ENCODE measurements at places on chromosomes 1 and 21. TPM values are rescaled to one million over a fixed set of nuclear protein-coding genes. Genes with fewer than 3 reads are reported as not detected.
A peak's percentile ranks its signal among the peaks of the same experiment; 100 is the strongest.

The NBL1 gene
- polyA plus RNA-seq = 38.6 TPM

The LRRC71 gene
- polyA plus RNA-seq = 1.1 TPM

- no peak for DNase-seq
Observed at GRCh38 chr1:174794861-174795260, 204.9 kb upstream of the CACYBP start.

GRCh38 chr1:205972081-205972480, 28.8 kb upstream of the SLC26A9 start:
- DNase-seq = no peak

DNA sequence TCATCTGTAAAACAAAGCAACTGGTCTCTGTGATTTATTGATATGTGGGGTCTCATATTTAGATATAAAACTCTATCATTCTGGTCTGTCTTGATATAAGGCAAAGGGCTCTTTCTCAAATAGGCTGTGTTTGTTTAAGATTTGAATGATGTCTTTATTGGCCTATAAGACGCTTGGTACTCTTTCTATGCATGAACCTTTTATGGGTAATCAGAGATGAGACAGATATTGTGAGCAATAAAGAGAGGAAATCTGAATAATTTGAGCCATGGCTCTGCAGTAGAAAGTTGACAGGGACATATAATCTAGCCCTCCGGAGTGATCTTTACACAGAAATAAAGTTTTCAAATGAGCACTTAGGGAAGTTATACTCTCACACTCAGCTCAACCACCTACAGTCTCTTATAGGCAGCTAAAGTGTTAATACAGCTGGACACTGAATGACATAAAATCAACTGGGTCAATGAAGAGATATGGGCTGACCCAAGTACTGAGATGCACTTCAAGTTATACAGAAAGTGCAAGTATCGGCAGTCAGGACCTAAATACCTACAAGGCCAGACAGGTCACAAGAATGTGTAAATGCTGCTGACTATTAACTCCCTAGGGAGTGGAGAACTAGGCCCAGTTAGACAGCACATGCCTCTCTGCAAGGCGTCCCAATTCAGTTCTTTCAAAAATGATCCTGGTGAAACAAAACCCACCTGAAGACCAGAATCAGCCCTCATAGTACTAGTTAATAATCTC, 111.0 kb downstream of the PTPN14 start:
- no peak for DNase-seq

GRCh38 chr1:231936983-231937775, 310.6 kb downstream of the DISC1 start:
- peak; percentile 81 for DNase-seq

GRCh38 chr1:55703726-55704363, 488.7 kb upstream of the USP24 start:
- peak; percentile 58 for DNase-seq

Measured in muscle of leg (tissue), 16 donors.